ENCODE measurements at places on chromosomes 1 and 21.

- no peak for DNase-seq
These were observed 25.0 kb downstream of the ABCA4 start for GRCh38 chr1:94095744-94096469.

GRCh38 chr1:109980324-109981003, 4.1 kb upstream of the AHCYL1 start:
- no peak for DNase-seq

GRCh38 chr1:64650411-64650810, 94.5 kb upstream of the RAVER2 start:
- DNase-seq = no peak

DNA sequence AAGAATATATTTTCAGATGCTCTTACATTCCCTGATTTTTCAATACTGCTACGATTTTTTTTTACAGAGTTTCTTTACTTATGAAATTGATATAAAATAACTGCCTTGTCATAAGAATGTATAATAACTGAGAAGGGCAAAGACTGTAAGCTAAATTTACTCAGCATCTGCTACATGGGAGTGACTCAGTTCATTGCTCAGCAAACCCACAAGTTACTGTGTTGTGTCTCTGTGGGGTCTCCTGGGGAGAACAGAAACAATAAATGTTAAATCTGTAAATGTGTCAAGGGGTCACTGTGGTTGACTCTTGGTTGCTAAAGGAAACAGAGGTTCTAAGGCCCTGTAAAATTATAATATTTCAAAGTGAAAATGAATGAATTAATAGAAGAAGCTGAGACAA, 210.3 kb upstream of the CACYBP start:
- no peak for DNase-seq

DNA sequence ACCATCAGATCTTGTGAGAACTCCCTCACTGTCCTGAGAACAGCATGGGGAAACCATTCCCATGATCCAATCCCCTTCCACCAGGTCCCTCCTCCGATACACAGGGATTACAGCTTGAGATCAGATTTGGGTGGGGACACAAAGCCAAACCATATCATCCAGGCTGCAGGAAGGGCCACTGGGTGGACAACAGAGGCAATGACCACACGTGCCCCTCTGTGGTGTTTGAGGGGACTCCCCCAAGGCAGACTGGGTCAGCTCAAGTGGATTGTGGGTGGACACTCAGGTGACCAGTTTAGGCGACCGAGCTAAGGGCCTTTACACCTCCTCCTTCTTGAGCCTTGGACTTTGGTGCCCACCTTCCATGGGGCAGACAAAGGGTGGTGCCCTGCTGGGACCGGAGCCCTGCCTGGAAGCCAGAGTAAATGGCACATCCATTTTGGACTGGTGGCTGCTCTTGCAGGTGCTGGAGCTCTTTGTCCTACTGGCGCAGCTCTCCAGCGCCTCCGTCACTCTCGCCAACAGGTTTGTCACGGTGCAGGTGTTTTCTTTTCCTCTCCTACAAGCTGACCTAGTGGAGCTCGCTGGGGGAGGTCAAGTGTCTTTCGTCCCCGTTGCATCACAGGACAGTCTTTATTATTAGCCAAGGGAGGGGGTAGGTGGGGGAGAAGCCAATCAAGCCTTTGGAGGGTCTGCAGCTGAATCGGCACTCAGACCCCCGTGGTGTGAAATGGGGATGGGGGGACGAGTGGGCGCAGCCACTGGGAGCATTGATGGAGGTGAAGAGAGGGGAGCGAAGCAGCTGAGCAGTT, 37.6 kb downstream of the CRYAA start:
- DNase-seq = no peak

GRCh38 chr1:201648066-201648906, 109.4 kb downstream of the NAV1 start:
- peak; percentile 55 for DNase-seq

DNA sequence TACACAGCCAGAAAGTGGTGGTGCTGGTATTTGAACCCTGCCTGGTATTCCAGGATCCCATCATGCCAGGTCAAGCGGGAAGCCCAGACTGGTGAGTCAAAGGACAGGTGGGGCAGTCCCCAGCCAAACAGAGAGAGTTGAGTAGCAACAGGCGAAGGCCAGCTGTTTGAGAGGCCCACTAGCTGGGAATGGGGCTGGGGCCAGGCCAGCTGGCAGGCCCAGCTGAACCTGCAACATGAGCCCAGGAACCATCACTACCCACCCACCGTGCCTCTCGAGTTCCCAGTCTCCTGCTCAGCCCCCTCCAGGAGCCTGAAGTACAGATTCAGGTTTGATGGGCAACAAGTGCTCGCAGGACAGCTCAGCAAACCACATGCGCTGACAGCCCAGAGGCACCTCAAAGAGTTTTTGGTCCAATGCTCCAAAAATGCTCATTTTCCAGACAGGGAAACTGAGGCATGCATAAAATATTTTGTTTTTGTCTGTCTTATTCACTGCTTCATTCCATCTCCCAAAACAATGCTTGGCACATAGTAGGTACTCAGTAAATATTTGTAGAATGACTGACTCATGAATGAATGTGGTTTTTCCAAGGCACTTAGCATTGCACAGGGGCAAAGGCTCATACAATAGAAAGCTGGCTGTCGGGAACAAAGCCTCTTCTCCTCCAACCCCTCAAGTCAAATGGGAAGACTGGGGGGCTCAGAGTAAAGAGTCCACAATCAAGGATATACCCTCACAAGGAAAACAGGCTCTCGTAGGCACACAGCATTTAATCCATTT, 42.5 kb upstream of the CLIC4 start:
- DNase-seq = no peak

GRCh38 chr1:40477678-40478053, 576 bp downstream of the ZFP69 start:
- DNase-seq = peak; percentile 19

- DNase-seq = no peak
These were observed 26.1 kb upstream of the ZNF697 start for GRCh38 chr1:119674111-119674526.

DNA sequence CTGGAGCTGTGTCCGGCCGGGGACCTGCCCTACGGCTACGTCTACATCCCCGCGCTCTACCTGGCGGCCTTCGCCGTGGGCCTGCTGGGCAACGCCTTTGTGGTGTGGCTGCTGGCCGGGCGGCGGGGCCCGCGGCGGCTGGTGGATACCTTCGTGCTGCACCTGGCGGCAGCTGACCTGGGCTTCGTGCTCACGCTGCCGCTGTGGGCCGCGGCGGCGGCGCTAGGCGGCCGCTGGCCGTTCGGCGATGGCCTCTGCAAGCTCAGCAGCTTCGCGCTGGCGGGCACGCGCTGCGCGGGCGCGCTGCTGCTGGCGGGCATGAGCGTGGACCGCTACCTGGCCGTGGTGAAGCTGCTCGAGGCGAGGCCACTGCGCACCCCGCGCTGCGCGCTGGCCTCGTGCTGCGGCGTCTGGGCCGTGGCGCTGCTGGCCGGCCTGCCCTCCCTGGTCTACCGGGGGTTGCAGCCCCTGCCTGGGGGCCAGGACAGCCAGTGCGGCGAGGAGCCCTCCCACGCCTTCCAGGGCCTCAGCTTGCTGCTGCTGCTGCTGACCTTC, 412 bp downstream of the GPR25 start:
- DNase-seq = no peak

DNA sequence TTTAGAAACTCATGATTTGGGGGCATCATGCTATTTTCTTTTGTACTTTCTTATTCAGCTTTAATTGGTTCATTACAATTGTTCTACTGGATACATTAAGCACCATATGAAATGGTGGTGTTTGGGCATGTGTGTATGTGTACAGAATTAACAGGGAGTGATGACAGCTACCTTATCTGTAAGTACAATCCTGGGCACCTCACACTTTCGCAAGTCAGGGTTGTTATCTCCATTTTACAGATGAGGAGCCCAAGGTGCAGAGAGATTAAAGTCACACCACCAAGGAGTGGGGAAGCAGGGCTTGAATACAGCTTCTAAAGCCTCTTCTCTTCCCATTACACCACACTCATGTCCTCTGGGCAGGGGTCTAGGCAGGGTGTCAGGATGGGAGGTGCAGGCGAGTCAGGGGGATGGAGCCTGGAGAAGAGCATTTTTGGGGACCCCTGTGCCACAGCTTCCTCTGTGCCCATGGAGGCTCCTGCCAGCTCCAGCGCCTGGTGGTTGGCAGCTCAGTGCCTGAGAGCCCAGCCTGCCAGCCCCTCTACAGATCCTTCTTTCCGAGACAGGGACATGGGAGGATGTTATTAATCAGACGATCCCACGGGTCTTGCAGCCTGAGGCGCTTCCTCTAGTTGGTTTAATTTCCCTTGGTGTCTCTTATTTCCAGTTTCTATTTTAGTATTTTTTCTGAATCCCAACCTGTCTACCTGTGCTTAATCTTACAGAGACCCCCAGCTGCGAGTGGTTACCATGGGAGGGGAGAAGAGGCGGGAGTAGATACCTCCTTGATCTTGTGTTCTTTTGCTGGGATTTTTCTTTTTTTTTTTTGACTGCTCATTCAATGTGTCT, 126.2 kb upstream of the CD34 start:
- DNase-seq = no peak

DNA sequence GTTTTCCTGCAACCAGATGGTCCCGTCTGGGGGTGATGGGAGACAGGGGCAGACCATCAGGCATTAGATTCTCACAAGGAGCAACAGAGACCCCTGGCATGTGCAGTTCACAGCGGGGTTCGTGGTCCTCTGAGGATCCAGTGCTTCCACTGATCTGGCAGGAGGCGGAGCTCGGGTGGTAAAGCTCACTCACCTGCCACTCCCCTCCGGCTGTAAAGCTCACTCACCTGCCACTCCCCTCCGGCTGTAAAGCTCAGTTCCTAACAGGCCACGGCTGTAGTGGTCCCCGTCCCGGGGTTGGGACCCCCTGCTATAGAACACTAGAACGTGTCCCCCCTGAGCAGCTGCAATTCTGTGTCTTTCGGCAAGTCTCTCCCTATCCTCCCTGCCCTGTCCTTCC, 4.6 kb downstream of the KRTAP10-12 start:
- DNase-seq = no peak

GRCh38 chr1:93814795-93815340, 64.1 kb downstream of the DNTTIP2 start:
- no peak for DNase-seq

- no peak for DNase-seq
These were observed 3.4 kb upstream of the PIGR start for GRCh38 chr1:206949641-206950040.

DNA sequence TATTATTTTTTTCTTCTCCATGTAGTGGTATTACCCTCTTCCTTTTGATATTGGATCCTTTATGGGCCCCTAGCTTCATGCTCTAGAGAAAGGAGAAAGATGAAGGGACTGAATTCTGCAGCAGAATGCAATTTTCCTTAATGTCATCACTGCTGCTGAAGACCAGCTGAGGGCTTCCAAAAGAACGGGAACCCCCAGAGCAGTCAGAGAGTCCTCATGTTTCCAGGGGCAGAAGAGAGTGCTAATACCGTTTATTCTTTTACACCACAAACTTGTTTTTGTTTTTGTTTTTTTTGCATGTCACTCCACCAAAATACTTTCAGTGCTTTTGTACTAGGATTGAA, 21.1 kb upstream of the TBX15 start:
- no peak for DNase-seq

GRCh38 chr1:217891966-217892365, 260.8 kb downstream of the SPATA17 start:
- no peak for DNase-seq

DNA sequence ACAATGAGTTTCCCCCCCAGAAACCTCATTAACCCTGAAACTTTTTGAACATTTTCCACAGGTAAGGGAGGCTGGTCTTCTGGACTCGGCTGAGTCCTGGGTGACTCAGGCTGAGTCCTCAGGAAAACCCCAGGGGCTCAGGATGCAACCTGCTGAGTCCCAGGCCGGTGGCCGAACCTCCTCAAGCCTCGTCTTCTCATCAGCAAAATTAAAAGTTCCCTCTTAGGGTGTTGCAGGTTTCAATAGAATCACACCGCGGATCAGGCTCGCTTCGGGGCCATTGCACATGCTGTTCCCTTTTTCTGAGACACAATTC, 35.0 kb upstream of the GRHL3 start:
- no peak for DNase-seq

- no peak for DNase-seq
These were observed 11.9 kb upstream of the TNFRSF14 start for GRCh38 chr1:2544093-2544874.

DNA sequence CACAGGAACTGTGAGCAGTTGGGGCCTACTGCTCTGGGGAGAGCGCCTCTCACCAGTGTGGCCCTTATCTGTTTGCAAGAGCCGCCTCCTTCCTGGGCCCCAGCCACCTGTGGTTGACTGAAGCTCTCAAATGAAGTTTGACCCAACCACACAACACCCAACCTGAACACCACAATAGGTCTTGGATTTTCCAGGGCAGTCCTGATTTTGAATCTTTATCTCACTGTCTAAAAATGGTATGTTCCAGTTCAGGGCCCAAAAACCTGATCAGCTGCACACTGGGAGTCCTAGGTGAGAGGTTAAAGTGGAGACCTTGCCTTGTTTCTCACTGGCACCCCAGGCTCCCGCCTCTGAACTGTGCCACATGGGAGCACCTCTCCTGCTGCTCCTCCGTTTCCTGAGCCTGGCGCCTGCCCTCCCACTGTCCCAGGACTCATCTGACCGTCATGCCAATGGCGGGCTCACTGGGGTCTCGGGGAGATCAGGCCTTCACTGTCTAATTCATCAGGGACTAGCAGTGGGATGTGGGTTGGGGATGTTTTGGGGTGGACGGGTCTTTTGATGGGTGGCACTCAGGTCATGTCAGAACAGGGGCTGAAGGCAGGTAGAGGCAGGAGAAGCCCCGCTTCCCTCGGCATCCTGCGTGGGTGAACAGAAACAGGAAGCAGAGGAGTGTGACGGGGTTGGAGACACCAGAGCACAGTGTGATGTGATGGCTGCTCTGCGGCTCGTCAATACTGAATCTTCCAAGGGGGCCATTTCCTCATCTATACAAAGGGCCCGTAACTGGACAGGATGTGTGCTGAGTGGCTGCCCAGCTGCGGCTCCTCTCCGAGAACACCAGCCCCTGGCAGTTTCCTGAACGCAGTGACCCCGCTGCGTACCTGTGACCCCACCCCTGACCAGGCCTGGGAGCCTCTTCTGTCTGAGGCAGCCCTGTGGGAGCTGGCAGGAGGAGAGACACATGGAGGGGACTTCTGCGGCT, 59.6 kb upstream of the ITPKB start:
- DNase-seq = no peak

All from left renal cortex interstitium (tissue), 4 donors.